ENCODE measurements at places on chromosomes 5 and 9.

DNA sequence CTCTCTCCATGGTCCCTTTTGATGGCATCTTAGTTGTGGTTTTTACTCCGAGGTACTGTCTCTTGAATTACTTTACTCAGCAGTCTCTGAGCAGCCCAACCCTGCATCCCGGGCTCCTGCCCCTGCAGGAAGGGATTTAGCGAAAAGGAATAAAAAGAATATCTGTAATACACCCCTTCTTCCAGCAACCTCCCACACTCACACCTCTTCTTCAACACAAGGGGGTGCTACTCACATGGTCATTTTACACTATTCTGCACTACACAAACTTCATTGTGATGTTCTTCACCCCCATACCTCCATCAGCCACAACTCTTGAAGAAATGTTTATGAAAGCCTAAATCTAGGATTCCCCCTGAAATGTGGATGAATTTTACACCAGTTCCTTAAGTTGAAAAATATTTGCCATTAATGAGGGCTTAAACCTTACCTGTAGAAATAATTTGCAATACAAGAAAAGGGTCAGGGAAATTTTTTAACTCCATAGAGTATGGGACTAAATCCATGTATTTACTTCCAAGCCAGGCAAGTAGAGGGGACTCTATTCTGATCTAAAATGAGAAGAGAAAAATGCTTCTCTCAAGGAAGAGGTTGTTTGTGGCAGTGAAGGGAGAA, 26.0 kb downstream of the TPD52L3 start:
- DNase-seq = peak; percentile 31

DNA sequence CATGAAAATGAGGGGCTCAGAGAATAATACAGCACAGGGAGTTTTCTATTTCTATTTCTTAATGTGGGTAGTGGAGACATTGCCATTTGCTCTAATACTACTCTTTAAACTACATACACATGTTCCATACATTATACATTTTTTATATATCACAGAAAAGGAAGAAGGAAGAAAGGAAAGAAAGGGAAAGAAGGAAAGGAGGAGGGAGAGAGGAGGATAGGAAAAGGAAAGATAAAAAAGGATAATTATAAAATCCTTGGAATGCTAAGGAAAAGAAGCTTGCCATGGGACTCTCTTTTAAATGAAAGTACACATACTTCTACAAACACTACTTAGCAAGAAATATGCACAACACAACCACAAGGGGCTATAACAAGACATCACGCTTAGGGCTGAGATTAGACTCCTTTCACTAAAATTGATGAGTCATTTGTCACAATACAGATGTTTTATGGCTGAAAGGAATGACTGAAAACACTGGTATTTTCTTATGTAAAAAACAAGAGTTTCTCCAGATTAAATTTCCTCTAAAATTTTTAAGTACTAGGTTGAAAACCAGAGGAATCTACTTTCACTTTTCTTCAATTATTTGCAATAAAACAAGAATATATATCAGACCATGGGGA, 219.8 kb downstream of the ARL15 start:
- peak; percentile 83 for DNase-seq

- peak; percentile 14 for DNase-seq
These were observed 33.2 kb downstream of the SLC22A4 start for GRCh38 chr5:132327252-132327955.

DNA sequence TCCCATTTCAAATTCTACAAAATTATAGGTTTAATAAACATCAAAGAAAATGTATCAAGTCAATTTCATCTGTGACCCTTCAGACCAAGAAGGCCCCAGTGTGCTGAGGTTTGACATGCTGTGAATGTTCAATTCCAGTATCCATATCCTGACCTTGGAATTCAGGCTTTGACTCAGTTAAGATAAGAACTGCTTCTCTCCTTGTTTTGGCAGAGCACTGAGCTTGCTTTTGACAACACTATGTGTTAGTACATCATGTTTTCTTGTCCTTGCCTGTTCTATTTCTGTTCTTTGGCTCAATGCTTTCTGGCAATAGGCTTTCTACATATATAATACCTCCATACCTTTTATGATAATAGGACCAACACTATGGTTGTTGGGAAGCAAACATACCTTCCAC, 105.6 kb downstream of the PLCXD3 start:
- no peak for DNase-seq

DNA sequence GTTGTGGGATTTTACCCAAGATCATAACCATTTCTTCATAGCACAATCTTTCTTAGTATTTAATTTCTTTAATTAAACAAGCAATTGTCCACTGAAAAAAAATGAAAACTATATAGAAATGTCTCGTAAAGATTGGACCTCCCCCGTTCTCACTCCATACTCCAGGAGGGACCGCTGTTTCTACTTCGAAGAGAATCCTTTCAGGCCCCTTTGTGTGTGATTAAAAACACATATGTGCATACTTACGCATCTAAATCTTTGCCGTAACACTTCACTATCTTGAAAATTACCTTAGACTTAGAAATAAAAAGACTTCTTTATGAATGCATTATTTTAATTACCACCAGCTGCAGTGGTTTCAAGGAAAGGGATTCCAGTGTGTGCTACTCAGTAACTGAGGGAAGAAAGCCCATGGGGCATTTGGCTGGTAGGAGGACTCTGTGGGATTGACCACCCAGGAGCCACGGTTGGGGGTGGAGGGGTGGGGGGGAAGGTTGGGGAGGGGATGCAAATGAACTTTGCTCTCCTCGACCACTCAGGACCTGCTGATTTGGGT, 209.1 kb downstream of the FAM114A2 start:
- no peak for DNase-seq

DNA sequence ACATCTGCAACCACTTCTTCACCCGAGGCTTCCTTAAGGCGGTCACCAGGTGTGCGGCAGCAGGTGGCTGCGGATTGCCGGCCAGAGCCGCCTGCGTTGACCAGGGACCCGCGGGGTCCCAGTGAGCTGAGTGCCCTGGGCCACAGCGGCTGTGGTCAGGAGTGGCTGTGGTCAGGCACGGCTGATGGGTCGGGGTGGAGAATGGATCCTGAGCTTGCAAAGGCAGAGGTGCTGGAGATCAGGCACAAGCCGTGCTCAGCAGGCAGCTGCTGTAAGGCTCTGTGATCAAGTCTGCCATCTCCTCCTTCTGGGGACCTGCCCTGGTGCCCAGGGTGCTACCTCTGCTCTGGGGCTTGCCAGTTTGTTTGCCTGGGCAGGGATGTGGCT, 2.1 kb downstream of the UAP1L1 start:
- DNase-seq = no peak

- DNase-seq = no peak
These were observed 290.2 kb upstream of the POU5F2 start for GRCh38 chr5:94031631-94032030.

DNA sequence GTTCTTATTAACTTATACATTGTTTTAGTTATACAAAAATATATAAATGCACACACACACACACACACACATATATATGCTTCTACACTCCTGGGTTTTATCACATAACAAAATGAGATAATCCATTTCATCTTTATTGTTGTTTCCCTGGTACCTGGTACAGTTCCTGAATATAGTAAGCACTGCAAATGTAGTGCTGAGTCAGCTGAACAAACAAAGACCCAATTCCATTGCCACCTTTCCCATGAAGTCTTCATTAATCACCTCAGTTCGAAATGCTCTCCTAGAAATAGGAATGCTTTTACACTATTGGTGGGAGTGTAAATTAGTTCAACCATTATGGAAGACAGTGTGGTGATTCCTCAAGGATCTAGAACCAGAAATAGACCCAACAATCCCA, 13.4 kb upstream of the PTAR1 start:
- no peak for DNase-seq

GRCh38 chr5:149831492-149831891, 101.4 kb downstream of the PPARGC1B start:
- no peak for DNase-seq

- DNase-seq = no peak
These were observed 4.8 kb upstream of the ZNF366 start for GRCh38 chr5:72511774-72512592.

- DNase-seq = no peak
These were observed 316.8 kb downstream of the BRINP1 start for GRCh38 chr9:119052339-119053030.

DNA sequence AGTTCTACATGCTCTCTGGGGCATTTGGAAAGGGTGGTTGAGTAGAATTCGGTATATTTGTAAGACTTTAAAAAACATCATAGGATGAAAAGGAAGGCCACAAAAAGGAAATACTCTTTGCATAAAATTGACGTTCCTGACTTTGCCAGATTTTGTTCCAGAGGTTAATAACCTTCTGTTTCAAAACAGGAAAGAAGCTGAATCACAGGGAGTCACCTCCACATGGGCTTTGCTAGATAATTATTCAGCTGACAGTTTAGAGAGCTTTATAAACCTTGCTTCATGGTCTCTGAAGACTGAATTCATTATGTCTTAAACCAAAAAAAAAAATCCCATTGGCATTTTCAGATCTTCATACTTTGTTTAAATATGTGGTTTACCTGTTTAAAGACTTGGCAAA, 203.7 kb downstream of the SEMA6A start:
- no peak for DNase-seq

DNA sequence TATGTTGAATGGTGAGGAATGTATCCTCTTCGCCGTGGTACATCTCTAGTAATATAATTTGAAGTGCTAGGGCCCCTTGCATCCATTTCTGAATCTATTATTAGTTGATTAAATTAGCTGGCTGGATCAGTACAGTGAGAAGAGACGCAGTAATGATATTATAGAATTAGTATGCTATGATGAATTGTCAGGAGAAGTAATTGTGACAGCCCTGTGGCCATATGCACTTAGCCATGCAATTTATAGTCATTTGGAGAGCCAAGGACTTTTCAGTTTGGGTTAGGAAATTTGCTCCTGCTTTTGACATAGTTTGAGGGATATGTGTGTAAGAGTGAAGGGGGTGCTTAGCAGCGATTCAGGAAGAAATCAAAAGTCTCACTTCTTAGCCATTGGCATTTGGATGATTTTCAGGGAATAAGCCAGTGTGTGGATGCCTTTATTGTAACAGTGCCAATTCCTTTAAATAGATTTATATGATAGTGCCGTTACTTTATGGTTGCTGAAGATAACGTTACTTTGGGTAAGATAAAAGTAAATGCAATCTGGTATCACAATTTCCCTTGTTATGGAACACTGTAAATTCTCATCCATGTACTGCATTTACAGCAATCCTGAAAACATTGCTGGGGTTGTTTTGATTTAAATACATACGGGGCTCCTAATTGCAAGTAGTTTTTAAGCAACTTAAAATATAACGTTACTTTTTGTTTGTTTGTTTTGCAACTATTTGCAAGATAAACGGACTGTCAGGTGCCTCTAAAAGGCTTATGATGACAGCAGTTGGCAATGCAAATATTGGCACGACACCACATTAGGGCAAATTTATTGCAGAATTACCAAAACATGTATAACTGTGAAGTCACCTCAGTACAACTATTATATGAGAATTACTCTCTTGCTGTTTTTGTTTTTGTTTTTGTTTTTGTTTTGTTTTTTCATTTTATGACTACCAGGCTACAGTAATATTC, 875.4 kb upstream of the WWC1 start:
- DNase-seq = no peak

GRCh38 chr5:144151026-144151425, 19.4 kb downstream of the YIPF5 start:
- no peak for DNase-seq

- DNase-seq = no peak
These were observed 27.5 kb downstream of the FAM163B start for GRCh38 chr9:133581513-133582343.

DNA sequence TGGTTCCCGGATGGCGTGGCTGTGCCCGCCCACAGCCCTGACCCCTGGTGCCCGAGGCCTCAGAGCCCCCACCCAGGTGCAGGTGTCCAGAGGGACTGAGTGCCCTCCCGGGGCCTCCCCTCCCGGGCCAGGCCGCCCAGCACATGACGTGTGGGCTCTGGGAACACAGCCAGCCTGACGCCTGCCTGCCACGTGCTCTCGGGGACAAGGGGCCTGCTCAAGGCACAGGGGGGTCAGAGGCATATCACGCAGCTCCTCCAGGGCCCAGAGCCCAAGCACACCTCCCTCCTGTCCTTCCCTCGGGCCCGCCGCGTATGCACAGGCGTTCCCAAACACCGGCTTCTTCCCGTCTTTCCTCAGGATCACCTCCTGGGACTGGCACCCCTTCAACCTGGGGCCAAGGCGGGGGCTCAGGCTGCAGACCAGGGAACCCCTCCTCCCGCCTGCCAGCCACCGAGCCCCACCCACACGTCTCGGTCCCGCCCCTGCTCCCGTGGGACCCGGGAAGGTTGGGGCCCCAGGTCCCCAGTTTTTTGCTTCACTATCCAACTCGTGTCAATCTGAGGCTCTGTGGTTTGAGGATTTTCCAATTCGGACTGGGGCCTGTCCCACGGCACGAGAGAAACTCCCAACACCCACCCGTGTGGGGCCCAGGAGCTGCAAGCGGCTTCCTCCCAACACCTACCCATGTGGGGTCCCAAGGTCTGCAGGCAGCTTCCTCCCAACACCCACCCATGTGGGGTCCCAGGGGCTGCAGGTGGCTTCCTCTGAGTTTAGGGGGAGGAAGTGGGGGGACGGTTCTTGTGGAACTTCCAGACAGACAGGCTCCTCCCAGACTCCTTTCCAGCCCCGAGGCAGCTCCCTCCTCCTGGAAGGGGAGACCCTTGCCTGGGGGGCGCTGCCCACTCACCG, 1.5 kb downstream of the LCN10 start:
- no peak for DNase-seq

- DNase-seq = no peak
These were observed 177.3 kb upstream of the HMHB1 start for GRCh38 chr5:143634689-143635088.

DNA sequence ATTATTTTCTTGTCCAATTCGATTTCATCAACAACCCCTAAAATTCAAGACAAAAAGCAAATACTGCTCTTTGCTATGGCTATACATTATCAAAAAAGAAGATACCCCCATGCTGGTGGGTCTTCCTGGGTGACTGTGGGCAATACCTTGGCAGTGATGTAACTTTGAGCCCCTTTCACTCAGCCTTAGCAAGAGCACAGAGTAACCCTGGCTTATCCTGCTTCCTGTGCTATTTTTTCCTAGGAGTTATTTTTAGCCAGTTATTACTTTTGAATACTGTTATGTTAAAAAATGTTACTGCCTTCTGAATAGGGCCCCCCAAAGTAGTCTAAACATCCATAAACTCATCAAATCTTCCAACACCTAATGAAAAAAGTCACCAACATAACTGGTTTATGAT, 145.6 kb upstream of the TSLP start:
- DNase-seq = no peak

- DNase-seq = no peak
These were observed 139.0 kb downstream of the ARHGEF28 start for GRCh38 chr5:73764996-73765395.

DNA sequence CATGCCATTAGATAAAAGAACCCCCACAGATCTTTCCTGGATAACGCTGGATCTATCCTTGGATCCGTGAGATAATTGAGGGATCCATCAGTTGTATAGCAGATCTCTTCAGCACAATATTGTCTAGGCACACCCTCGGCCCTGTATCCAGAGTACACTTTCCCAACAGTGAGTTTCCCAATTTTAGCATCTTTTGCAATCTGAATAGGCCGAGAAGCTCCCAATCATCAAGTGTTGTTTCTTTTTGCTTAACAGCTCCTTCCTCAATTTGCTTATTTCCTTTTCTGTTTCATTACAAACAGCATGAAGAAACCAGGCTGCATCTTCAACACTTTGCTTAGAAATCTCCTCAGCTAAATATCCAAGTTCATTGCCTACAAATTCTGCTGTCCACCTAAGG, 4.4 kb upstream of the SPTLC1 start:
- DNase-seq = no peak

GRCh38 chr5:140466981-140467742, 65.5 kb downstream of the ANKHD1 start:
- DNase-seq = no peak

Measured in non-pigmented ciliary epithelial cell (primary cell).